Cortex of kidney (tissue), 1 donor: ENCODE measurements at places on chromosomes 7 and 10.

DNA sequence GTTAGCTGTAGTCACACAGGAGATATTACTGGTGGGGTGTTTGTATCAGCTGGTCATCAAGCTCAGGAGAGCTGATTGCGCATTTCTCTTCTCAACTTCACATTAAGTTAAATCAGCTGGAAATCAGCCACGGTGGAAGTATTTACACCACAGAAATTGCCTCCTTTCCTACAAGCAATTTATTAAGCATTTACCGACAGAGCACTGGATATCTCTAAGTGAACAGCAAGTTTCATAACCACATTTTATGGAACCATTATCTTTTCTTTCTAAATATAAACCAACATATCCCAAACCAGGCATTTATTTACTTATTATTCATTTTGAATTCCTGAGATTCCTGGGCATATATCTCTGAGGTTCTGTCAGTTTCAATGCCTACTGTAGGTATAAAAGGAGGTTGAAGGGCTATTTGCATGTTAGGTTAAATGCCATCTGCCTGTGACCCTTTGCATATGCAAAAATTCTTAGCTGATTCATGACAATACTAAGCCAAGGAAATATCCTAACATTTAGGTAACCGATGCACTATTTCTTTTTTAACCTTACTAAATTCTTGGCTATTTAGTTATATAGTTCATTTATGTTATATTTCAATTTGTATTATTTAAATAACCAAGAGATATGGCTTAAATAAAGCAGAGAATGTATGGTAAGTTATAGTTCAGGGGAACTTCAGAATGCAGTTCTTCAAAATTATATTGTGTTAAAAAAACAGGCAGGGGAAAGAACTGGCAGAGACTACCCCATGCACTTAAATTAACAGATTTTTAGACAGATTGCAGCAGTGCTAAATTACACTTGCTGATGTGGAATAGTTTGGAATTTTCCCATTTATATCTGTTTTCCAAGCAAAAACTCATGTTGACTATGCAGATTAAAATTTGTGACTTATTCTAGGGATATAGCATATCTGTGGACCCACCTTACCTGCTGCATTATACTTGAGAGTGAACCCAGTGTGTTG, 56.8 kb downstream of the DYNC1I1 start:
- no peak for DNase-seq

DNA sequence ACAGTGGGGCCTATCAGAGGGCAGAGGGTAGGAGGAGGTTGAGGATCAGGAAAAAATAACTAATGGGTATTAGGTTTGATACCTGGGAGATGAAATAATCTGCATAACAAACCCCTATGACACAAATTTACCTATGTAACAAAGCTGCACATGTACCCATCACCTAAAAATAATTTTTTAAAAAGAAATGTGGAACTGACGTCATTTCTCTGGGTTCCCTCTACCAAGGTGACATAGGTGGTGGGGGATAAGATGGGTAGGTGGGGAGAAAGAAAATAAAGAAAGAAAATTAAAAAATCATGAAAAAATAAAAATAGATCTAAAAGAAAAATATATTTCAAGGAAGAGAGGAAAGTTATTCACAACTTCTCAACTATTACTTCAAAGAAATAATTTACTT, 153.1 kb upstream of the SORCS1 start:
- no peak for DNase-seq

DNA sequence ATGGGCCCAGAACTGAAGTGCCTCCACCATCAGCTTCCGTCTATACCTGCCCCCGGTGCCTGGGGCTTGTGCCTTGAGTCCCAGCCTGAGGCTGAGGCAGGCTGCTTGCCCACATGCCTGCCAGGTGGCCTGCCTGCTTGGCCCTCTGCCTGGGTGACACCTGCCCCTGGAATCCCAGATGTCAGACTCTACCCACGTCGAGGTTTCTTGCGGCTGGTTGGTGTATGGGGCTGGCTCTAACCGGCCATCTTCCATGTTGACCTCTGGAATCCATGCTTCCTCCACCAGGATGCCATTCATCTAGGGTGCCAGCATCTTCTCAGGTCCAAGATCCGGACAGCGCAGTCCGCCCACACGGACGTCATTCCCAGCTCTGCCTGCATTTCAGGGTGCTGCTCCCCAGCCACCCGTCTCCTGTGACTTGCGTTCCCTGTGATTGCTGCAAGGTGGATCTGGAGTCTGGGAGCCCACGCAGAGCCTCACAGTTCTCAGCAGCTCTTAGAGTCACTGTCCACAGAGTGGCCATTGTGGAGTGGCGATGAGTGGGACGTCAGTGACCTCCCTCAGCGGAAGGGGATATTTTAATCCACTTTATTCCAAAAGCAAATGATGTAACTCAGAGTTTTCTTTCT, 298.1 kb downstream of the TCERG1L start:
- no peak for DNase-seq

GRCh38 chr7:158017111-158018097, 570.2 kb downstream of the PTPRN2 start:
- DNase-seq: no peak

GRCh38 chr7:75642810-75643486, 95.8 kb downstream of the HIP1 start:
- no peak for DNase-seq

GRCh38 chr7:61111-61510, 131.3 kb upstream of the FAM20C start:
- no peak for DNase-seq

- DNase-seq: no peak
Observed at GRCh38 chr7:156151658-156152057, 339.4 kb upstream of the SHH start.

DNA sequence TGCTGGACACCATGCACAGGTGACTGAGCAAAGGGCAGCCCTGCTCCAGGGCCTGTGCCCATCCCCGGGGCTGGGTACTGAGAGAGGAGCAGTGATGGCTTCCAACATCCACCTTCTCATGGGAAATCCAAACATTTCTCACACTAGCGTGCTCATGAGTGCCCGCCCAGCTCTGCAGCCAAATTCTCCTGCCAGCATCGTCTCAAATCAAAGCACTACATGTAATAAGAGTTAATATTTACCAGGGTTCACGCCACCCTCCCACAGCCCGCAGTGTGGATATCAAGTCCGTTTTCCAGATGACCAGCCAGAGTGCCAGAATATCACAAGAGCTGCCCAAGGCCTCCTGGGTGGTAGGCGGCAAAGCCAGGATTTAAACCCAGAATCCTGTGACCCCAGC, 12.1 kb downstream of the IL15RA start:
- no peak for DNase-seq

- no peak for DNase-seq
Observed at GRCh38 chr7:84092207-84092606, 102.4 kb downstream of the SEMA3A start.

- DNase-seq: no peak
Observed at GRCh38 chr10:87849001-87849400, 14.3 kb downstream of the KLLN start.

DNA sequence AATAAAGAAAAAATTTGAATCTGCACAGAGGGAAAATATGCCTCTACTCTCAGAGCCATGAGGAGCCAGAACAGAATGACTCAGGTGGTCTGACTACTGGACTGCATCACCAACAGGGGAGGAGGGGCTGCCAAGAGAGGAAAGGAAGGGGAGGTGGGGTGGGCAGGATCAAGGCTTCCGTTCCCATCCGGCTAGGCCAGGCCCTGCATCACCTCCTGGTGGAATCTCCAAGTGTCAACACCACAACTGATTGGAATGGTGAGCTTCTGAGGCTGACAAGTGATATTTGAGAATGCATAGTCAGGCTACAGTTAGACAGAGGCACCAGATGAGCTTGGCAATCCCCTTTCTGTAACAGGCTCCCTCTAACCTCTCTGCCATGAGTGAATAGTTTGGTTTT, 10.4 kb upstream of the GPR26 start:
- no peak for DNase-seq

- no peak for DNase-seq
Observed at GRCh38 chr10:114042895-114043531, 653 bp upstream of the ADRB1 start.

DNA sequence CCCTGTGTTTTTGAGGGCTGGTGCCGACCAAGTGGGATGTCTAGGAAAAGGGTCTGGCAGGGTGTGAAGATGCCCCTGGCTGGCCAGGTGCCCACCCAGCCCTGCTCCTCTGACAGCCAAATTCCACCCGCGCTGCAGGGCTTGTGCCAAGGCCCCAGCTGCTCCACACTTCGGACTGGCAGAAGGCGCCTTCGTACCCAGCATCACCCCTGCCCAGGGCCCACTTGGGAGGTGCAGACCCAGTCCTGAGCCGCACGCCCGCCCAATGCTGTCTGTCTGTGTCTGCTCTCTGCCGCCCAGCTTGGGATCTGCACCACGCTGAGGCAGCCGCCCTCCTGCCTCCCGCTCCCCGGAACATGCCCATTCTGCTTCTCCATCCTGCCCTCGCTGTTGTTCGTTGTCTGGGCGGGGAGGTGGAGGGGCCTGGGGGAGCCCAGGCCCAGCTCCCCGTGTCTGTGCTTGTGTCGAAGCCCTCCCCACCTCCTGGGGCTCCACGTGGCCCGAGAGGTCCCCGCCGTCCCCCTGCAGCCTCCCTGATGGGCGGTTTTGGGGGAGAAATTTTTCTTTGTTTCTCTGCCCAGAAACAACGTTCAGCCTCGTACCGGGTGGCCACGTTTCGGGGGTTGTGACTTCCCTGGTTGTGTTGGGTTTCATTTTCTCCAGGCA, 36.9 kb upstream of the PPIF start:
- no peak for DNase-seq

DNA sequence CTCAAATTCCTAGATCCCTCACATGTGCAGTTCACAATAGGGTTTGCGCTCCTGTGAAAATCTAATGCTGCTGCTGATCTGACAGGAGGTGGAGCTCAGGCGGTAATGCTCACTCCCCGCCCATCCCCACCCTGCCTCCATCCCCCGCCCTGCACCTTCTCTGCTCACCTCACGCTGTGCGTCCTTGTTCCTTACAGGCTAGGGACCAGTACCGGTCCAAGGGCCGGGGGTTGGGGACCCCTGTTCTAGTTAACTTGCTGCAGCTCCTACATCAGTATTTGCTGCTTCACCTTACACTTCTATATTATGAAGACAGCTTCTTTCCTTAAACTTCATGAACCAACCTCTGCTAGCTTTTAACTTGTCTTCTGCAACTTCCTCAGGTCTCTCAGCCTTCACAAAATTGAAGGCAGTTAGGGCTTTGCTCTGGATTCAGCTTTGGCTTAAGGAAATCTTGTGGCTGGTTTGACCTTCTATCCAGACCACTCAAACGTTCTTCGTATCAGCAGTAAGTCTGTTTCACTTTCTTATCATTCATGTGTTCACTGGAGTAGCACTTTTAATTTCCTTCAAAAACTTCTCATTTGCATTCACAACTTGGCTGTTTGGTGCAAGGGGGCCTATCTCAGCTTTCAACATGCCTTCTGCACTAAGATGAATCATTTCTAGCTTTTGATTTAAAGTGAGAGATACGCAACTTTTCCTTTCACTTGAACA, 1.7 kb upstream of the TNKS2 start:
- DNase-seq: no peak

DNA sequence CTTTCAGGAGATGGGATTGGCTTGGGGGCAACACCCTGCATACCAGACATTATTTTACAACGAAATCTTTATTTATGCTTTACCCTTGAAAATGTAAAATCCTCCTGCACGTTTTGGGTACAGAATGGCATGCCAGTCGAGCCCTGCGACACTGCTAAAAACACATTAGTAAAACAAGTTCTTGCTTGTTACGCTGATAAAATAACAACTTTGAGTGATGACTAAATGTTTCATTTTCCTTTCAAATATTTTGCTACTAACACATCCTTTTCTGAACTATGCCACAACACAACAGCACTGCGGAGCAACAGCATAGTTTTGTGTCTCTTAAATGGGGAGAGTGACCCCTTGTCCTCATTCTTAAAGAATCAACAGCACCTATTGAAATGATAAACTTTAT, 76.0 kb upstream of the SEMA3D start:
- DNase-seq: no peak

GRCh38 chr7:34928052-34928451, 109.2 kb downstream of the DPY19L1 start:
- DNase-seq: no peak

DNA sequence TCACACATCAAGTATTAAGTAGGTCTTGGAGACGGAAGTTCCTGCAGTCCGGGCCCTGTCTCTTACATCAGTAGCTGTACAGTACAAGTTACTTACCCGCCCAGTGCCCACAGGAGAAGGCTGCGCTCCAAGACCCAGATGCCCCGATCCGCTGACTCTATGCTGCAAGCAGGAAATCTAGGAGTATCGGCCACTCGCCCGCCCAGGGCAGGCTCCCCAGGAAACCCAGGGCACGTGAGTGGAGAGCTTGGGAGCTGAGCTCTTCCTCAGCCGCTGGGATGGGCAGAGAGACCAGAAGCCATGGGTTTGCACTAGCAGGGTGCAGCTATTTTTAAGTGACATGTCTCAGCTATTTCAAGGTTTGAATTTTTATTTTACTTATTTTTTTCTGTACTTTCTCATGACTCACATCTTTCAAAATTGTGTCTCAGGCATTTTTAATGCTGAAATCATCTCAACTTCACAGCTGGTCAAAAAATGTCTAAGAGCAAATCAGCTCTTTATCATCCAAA, 1.9 kb upstream of the GPER1 start:
- no peak for DNase-seq

DNA sequence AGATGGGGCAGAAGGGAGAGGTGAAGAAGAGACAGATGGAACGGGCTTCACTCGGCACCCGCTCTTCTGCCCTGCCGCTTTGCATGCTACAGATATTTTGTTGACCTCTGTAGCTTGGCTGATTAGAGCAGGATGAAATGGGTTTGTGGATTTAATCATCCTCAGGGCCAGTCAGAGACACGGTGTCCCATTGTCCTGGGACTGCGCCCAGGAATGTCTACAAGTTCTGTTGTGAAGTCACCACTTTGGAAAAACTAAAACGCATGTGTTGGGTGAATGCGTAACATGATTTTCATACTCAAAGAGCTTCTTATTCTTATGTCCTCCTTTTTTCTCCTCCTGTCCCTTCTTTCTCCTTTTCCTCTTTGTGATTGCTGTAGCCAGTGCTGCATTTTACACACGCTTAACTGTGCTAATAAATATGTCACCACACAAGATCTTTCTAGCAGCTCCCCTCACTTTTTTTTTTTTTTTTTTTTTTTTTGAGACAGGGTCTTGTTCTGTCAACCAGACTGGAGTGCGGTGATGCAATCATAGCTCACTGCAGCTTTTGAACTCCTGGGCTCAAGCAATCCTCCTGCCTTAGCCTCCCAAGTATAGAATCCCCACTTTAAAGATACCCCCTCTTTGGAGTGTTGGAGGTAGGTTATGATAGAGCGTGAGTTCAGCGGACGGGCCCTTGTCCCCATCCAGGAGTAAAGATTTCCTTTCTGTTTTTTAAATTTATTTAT, 3.4 kb downstream of the CPA4 start:
- DNase-seq: no peak

DNA sequence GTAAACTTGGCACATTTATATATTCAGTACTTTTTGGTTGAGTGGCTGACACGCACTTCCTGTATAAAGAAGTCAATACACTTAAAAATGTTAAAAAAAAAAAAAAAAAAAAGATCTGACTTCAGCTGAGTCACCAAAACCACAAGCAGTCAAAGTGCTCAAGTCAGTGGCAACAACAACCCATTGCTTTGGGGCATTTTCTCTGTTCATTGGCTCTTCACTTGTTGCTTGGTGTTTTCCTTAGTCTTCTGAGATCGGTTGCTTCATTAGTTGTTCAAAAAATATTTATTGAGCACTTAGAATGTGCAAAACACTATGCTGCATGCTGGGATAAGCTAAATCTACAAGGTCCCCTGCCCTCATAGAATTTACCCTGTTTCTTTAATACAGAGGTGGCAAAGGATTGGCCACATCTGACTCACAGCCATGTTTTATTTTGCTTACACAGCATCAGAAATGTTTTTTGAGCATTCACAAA, 63.7 kb downstream of the ZNRF2 start:
- DNase-seq: no peak

- DNase-seq: no peak
Observed at GRCh38 chr10:4120096-4120853, 335.3 kb upstream of the KLF6 start.
